ENCODE measurements at places on chromosomes 4 and X.

- DNase-seq = no peak
Measured at GRCh38 chr4:139740121-139740520, 74.5 kb downstream of the MGST2 start.

GRCh38 chr4:8370106-8370787 is 70.3 kb downstream of the ACOX3 start:
- no peak for DNase-seq

DNA sequence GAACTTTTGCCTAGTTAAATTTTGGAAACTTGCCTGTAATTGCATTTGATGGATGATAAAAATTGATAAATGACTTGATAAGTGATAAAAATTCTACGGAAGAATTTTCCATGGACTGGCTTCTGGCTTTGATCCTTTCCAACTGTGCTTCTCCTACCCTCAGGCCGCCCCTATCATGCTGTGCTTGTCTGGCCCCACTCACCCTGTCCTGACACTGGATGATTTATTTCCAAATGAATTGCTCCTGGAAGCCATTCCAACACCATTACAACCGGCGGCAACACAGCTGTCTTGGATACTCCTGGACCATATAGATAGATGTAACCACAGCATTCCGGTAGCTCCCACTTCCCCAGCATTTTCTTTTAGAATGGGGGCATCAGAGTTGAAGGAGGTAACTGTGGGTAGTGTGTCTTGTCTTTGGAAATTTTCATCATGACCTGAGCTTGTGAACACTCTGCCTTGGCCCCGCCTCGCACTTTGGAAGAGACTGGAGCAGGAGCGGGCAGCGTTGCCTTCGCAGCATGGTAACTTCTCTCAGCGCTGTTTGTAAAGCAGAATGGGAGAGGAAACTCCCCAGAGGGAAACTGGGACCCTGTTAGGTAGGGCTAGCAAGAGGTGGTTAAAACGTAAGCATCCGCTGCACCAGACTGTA is 77.4 kb downstream of the TBL1X start:
- DNase-seq = no peak

DNA sequence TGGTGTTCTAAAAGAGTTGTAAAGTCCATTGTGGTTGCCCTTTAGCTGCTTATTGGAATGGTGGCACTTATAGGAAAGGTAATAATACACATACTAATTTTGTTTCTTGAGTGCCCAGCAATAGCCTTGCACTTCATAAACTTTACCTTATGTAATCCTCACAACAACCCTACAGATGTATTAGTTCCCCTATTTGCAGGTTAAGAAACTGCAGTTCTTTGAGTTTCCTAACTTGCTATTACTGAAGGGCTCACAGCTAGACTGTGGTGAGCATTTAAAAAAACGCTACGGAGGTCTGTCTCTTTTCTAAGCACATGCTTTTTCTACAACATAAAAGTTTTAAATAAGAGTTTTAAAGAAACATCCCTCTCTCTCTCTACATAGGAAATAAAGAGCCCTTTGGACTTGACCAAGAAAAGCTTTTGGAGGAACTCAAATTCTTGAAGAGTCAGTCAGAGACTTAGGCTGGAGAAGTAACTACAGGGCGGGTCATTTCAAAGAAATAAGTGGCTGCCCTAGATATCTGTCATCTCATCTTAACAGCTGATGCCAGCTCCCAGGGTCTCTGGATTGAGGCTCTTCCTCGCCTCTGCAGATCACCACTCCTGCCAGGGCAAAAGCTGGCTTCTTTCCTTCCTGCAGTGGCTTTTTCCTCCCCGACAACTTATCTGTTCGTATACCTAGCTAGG is 42.0 kb upstream of the FBXW7 start:
- no peak for DNase-seq

- no peak for DNase-seq
Measured at GRCh38 chrX:119682019-119682989, 10.7 kb downstream of the SEPTIN6 start.

DNA sequence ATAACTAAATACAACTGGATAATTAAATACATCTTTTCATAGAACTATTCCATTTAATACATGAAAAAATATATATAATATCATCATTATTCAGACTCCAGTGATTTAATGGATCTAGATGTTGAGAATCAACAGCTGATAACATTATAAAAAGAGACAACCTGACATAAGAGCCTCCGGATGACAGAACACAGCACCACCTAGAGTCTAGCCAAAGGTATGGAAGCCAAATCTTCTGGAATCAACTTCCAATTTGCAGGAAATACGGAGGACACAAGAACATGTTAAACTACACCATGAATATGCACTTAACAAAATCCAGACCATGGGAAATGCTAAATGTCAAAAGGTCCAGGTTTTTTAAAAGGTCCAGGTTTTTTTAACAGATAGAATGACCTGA is 55.0 kb downstream of the LRBA start:
- DNase-seq = no peak

- DNase-seq = peak; percentile 38
Measured at GRCh38 chr4:47469951-47470350, 6.4 kb upstream of the COMMD8 start.

GRCh38 chrX:78945186-78945912 is at the start of gene P2RY10:
P2RY10 (plus strand) TSS chrX:78945391; CDS start chrX:78960521, 15,130 bp downstream.
- no peak for DNase-seq

- no peak for DNase-seq
Measured at GRCh38 chr4:55768291-55768690, 51.3 kb upstream of the EXOC1L start.

GRCh38 chrX:14420841-14421240 is 108.5 kb upstream of the GLRA2 start:
- no peak for DNase-seq

DNA sequence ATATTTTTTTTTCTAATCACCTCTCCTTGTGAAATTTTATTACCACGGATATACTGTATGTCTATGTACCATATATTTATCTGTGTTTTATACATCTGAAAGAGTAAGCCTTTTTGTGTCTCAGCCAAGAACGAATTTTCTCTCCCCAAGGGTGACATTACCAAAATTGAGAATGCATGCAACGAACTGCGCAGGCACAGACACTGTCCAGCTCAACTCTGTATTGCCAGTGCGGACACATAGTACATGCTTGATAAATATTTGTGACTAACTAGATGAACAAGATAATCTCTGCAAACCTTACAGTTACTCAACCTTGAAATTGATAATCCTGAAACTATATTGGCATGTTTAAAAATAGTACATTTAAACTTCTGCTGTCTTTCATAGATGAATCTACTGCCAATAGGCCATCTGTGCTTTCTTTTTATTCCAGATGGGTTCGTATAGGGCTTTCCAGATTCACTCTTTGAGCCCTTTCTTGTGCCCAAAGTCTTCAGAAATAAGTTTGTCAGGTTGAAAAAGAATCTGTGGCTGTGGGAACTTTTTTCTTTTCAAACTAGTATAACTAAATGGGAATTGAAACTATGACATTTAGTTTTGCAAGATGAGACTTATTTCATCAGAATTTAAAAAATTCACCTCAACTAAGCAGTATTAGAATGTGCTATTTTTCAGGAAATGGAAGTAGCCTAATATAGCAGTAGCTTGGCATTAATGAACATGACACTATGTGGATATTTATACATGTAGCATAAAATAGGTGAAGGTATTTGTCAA is 38.9 kb downstream of the DTHD1 start:
- DNase-seq = no peak

DNA sequence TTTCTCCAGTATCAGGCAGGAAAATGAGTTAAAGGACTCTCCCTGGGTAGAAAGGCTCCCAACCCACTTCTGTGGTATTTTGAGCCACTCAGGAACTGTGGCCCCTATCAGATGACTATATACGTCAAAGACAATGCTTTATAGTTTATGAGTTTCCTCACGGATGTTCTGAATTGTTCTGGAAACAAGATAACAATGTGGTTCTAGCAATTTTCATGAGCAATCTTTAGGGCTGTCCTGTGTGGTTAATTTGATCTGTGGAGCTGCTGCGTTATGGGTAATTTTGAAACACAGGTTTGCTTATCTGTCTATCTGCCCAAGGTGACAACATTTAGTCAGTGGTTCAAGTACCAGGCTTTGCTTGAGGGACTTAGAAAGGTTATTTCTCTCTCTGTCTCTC is 46.7 kb upstream of the IL2 start:
- no peak for DNase-seq

- DNase-seq = no peak
Measured at GRCh38 chr4:142324572-142324971, 521.5 kb downstream of the INPP4B start.

- no peak for DNase-seq
Measured at GRCh38 chr4:16544869-16545268, 318.6 kb upstream of the TAPT1 start.

- no peak for DNase-seq
Measured at GRCh38 chr4:19725130-19725529, 526.6 kb upstream of the SLIT2 start.

DNA sequence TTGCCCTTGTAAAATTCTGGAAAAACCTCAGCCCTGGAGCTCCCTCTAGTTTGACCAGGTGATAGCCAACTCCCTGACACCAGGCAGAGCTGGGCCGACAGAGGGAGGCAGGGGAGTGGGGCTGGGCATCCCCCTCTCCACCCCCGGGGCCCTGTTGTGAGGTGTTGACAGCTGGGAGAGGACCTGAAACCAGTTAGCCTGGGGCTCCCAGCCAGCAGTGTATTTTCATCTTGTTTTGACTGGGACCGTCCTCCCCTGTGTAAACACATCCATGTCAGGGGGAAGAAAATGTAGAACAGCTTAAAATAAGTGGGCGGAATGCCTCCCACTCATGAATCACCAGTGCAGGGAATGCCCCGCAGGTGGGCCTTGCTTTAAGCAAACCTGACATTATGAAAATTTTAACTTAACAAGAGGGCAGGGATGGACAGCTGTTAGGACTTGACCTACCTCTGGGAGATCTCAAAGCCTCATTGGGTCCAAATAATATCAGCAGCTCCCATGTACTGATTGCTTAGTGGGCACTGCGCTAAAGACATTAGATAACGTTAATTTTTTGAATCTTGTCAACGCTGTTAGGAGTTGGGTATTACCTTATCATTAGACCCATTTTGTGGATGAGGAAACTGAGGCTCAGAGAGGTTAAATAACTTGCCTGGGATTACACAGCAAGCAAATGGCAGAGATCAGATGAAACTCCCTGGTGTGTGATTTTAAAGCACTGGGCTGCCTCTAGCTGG is 45.9 kb downstream of the TSC22D3 start:
- DNase-seq = no peak

DNA sequence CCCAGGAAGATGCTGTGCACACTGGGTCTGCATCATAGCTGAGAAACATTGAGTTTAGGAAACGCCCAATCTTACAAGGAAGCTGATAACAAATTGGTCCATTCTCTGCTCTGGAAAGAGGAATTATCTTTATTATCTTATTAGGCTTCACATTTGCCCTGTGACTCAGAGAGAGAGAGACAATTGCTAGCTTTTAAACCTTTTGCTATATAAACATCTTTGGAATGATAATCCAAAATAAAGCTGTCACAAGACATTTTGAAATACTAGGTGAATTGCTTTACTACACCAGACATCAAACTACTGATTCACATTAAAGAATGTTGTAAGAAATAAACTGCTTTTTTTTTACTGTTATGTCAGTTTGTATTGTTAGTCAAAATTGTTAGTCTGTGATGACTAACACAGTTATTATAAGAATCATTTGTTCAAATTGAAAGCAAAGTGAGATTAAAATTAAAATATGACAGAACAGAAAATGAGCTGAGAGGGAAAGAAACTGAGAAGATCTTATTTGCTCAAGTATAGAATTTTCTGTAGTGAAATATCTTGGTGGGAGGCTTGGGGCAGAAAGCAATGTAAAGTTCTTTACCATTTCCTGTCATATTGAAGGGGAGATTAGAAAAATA is 765.4 kb upstream of the PCDH10 start:
- DNase-seq = no peak

- peak; percentile 59 for DNase-seq
Measured at GRCh38 chr4:149409146-149409545, 406.5 kb downstream of the IQCM start.

DNA sequence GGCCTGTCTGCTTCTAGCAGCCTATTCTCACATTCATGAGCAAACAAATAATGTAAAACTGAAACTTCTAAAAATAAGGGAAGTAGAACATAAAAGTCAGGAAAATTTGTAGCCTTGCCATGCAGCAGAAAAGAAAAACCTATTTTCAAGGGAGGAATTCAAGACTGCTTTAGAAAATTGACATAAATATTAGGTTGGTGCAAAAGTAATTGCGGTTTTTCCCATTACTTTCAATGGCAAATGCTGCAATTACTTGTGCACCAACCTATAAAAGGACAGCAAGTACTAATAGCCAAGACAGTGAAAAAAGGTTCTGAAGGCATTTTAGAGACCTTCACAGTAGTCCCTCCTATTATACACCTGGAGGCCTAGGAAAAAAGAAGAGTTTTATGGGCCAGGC is 457.8 kb downstream of the KLHL4 start:
- DNase-seq = no peak

DNA sequence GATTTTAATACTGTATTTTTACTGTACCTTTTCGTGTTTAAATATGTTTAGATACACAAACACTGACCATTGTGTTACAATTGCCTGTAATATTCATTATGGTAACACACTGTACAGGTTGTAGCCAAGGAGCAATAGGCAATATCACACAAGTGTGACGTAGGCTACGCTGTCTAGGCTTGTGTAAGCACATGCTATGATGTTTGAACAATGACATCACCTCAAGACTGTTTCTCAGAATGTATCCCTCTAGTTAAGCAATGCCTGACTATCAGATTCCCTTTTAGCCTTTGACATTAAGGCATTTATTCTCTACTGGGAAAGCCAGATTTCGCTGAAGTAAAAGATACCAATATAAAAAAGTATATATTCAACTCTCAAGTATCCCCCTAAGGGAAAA is 66.2 kb downstream of the VCX3A start:
- no peak for DNase-seq

- no peak for DNase-seq
Measured at GRCh38 chr4:155693015-155693663, 26.5 kb downstream of the GUCY1A1 start.

- DNase-seq = no peak
Measured at GRCh38 chr4:172055498-172055897, 242.3 kb downstream of the GALNTL6 start.

DNA sequence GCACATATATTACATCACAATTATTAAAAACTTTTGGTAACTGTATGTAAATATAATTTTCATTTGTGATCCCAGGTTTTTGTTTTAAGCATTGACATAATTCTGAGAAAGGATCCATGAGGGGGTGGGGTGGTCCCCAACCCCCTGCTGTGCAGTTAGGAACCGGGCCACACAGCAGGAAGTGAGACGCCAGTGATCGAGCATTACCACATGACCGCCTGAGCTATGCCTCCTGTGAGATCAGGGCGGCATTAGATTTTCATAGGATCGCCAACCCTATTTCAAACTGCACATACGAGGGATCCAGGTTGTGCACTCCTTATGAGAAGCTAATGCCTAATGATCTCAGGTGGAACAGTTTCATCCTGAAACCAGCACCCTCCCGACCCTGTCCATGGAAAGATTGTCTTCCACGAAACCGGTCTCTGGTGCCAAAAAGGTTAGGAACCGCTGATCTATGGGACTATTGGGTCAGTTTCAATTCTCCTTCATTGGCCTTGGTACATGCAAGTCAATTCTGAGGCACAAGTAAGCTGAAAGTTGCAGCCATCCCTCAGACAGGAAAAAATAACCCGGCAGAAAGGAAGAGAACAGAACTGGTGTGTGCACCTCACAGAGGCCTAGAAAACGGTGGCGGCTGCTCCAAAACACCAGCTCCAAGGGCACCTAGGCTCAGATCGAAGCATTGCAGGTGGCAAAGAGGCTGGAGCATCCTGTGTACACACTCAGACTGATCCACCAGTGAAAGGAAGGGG is 7.0 kb upstream of the TMSB4X start:
- no peak for DNase-seq

All from SW 1271 (cell line).